ENCODE measurements at places on chromosomes 4 and X.

- no peak for DNase-seq
Measured at GRCh38 chr4:54800831-54801530, 143.2 kb downstream of the KIT start.

- DNase-seq, result no peak
Measured at GRCh38 chrX:14802943-14803710, 69.7 kb downstream of the FANCB start.

DNA sequence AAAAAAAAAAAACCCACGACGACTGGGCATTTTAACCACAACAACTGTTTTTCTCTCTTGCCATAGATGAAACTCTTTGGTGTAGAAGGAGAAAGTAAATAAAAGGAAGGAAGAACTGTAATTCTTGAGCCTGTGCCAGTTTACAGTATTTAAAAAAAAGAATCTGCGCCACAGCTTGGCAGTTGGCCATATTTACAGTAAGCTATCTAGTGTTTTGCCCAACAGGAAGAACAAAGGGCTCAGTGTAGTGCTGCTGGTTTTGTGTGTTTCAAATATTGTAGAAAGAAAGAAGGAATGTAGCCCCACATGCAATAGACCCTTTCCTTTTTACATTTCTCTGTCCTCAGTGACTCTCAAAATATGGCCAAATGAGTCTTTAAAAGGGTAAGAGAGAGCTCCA is 66.1 kb downstream of the NR3C2 start:
- DNase-seq, result no peak

DNA sequence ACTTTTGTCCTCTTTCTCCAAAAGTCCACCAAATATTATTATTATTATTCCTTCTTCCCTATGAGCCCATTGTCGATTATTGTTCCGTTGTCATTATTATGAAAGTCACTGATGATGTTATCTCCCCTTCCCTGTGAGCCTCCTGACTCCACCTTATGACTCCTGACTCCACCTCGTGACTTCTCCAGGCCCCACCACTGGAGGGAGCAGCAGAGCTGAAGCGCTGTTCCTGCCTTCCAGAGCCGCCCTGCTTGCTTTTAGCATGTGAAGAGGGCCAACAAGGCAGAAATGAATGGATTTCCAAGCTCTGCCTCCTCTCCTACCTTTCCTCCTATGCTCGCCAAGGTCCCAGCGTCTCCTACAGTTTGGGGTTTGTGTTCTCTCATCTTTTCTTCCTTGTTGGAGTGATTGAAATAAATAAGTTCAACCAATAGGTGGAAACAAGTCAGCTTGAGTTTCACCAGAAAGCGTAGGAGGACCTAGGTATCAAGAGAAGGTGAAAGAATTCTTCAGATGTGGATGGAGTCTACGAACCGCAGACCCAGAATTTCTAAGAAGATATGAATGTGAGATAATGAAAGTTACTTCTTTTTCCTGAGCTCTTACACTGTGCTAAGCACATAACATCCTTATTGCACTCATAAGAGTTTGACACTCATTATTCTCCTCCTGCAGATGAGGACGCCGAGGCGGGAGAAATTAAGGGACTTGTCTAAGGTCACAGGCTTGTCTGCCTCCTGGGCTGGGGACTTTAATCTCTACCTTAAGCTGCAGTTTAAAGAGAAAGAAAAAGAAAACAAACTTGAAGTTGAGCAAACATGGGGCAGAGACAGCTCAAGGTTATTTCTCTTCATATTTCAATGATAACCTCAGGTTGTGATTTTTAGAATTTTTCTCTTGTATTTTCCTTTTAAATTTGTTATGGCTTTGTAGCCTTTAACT is 26.1 kb downstream of the IGSF1 start:
- no peak for DNase-seq

DNA sequence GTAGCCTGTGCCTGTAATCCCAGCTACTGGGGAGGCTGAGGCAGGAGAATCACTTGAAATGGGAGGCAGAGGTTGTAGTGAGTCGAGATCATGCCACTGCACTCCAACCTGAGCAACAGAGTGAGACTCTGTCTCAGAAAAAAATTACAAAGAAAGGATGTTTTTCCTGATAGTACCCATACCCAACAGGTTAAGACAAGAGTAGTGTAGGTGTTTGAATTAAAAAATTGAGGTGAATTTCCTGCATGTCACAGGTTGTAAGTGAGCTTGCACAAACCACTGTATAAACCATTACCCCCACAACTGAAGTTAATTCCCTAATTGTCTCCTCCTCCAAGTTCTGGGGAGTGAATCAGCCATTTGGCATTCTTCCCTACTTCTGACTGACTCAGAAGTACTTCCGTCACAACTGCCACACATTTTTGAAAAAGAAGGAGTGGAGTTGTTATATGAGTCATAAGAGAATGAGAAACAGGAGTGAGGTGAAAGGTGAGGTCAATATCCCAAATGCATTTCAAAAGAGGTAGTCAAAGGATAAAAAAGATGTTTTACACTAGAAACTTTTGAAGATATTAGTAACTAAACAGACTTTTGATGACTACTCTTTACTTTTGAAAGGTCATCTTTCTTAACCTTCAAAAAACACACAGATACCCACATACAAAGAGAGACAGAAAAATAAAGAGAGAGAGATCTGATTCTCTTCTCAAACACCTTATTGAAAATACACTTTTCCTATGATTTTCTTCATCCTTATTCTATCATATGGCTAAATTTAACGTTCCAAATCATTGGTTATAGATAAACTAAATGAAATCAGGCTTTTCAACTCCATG is 134.5 kb downstream of the BTC start:
- DNase-seq, result no peak

GRCh38 chrX:39333451-39333850 is 532.2 kb downstream of the MID1IP1 start:
- DNase-seq, result no peak

- DNase-seq, result no peak
Measured at GRCh38 chr4:113146876-113147358, 97.5 kb downstream of the ANK2 start.

All from hippocampal formation (tissue), 2 donors.